ENCODE measurements at places on chromosomes 4 and X.

DNA sequence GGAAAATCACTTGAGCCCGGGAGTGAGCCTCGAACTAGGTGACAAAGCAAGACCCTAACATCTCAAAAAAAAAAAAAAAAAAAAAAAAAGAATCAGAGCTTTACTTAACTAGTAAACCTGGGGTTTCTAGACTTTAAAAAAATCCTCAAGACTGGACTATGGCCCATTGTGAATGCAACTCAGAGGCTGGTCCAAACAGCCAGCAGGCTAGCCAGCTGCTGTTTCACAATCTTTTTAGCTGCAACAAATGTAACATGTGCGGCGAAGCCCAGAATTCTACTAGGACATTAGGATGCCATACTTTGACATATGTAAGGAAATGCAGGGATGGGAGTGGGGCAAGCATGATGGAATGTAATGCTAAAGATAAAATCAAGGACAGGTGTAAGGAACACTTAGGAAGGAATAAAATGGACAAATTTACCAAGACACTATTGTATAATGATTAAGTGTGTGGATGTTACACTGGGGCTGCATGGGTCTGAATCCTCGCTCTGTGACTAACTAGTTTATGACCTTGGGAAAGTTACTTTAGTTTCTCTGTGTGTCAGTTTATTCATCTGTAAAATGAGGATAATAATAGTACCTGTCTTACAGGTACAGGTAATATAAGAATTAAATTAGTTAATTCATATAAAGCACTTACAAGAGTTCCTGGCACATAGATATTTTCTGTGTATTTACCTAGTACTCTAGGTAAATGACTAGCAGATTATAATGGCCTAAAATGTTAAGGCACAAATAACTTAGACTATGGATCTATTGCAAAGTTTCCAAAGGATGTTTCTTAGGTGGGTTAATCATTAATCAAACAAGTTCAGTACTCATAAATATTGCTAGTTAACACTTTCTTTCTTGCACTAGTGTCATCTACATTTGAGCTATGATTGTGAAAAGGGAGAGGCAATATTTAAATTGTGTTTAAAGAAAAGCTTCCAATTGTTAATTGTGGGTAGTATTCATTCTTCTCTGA, 49.5 kb downstream of the HELQ start:
- no peak for DNase-seq

- DNase-seq: no peak
Observed at GRCh38 chr4:35975617-35976355, 268.5 kb downstream of the ARAP2 start.

DNA sequence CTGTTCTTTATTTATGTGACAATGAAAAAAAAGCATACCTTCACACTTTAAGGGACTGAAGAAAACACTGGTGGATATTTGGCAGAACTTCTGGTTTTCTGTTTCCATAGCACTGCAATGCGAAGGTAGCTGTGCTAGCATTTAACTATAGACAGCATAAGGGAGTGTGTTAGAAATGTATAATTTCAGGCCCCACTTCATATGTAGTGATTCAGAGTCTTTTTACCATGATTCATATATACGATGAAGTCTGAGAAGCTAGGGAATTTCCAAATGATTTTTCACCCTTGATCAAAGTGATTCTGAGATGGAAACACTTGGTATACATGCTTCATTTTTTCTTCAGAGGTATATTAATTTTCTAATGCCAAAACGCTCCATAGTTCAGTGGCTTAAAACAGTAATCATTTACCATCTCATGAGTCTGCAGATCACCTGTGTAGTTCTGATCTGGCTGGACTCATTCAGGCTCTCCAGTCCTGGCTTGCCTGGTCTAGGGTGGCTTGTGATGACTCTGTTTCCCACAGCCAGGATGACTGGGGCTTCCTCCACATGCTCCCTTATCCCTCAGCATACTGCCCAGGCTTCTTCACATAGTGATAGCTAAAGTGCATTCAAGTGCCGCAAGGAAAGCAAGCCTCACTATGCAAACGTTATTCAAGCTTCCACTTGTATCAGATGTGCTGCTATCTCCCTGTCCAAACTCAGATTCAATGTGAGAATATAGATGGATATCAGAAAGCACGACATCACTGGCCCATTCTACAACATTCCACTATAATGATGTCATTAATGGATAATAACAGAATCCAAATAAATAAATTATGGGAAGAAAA, 790.1 kb downstream of the TECRL start:
- no peak for DNase-seq

DNA sequence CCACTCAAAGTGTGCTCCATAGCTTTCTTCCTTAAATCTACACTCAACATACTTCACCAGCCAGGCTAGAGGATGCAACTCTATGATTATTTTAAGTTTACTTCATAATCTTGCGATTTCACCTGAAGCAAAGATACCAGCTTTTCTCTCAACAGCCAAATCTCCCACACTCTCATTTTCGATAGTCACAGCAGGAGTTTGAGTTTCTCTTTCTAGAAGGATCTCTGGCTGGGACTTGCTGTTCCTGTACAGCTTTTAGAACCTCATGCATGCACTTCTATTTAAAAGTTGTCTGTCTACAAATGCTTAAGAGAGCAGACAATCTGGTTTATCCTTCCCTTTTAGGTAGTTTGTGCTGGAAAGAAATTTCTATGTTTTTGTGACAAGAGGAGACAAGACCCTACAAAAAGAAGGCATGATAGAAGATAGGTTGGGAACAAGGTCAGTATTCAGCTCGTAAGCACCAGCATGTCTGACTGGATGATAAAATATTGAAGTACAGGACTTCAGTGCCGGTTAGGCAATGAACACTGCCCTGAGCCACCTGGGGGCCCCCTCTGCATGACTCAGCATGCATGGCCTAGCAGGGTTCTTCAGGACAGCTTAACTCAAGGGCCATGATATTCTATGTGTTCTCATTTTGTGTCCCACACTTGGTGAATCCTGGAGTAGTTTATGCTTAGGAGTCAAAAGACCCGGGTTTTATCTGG, 65.6 kb downstream of the ATXN3L start:
- no peak for DNase-seq

DNA sequence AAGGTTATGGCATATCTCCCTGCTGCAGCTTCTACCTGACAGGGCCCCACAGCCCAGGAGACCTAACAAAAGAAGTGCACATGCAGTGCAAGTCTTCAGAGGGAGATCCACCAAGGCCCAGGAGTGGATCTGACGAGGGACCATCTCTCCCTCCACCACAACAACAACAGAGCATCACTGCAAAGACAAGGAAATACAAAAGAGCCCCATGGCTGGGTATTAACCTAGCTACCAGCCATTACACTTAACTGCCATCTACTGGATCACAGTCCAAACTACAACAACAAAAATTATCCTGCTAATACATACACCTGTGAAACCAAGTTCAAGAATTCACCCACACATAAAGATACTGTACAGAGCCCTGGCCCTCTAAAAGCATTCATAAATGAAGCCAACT, 280.2 kb upstream of the SLC7A11 start:
- no peak for DNase-seq

DNA sequence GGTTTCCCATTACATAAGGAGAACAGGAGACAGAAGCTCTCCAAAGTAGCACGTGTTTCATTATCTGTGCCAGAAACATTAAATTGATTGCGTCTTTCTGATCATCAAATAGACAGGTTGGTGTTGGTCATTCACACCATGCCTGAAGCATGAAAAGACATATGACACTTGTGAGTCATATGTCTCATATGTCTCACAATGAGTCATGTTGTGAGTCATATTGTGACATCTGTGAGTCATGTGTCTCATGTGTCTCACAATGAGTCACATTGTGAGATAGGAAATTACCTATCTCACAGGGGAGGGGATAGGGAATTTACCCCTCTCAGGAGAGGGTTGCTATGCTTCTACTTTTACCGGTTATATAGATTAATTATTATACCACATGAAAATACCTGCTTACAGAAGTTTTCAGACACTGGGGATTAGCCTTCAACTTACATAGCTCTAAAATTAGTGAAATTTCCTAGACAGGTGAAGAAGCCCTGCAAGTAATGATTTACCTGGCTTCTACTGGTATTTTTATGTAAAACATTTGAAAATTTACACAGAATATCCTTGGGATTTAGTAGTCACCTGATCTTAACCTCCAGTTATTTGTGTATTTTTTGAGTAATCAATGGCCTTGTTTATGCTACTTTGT, 80.8 kb downstream of the NPFFR2 start:
- DNase-seq: no peak

DNA sequence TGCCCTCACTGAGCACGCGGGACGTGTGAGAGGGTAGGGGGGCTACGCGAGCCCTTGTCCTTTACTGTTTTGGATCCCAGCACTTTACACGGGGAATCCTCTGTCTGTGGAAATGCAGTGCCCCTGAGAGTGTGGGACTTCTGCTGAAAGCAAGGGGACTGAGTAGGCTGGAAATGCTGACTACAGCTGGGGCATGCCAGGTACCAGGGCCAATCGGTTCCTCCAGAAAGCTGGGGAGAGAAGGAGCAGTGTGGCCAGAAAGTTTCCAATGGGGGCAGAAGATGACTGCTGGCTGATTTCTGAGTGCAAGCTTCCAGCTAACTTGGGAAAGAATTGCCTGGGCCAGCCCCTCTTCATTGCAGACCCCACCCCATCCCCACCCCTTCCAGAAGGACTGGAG, 1.5 kb downstream of the NHSL2 start:
- DNase-seq: no peak

- no peak for DNase-seq
Observed at GRCh38 chr4:138445098-138445497, 202.9 kb upstream of the SLC7A11 start.

Data from DMS 273 treated with DMSO at 0.1 percent for 48 hours (cell line).